ENCODE measurements at places on chromosomes 12 and 14.
A peak's percentile ranks its signal among the peaks of the same experiment; 100 is the strongest.

DNA sequence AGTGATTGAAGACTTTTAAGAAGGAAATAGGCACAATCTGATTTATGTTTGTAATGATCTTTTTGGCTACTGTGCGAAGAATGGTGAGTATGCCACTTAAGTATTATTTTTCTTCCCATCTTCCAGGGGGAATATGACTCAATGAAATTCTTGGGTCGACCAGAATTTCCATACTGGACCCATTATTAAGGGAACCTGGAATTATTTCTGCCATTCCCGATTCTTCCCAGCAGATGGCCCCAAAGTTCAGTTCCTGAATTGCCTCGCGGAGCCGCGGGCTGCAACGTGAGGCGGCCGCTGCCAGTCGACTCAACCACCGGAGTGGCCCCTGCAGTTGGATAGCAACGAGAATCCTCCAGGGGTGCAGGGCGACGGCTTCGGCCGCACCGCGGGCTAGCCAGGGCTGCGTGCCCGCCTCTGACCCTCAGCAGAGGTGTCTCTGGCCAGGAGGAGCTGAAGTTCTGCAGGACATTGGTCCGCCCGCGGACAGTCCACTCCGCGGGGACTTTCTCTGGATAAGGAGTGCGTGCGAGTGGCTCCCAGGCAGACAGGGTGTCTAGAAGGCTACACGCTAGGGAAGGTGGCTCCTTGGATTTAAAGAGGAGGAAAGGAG, 628 bp upstream of the TSHR start:
- DNase-seq, result peak; percentile 62

- DNase-seq, result no peak
Measured at GRCh38 chr12:121949648-121950397, 31.4 kb downstream of the CFAP251 start.

- DNase-seq, result no peak
Measured at GRCh38 chr14:76666746-76667145, 94.5 kb upstream of the VASH1 start.

- DNase-seq, result no peak
Measured at GRCh38 chr12:109870648-109871047, 9.7 kb downstream of the GLTP start.

- DNase-seq, result no peak
Measured at GRCh38 chr14:67999705-68000384, 180.3 kb downstream of the RAD51B start.

- no peak for DNase-seq
Measured at GRCh38 chr12:45232756-45233372, 17.0 kb downstream of the ANO6 start.

DNA sequence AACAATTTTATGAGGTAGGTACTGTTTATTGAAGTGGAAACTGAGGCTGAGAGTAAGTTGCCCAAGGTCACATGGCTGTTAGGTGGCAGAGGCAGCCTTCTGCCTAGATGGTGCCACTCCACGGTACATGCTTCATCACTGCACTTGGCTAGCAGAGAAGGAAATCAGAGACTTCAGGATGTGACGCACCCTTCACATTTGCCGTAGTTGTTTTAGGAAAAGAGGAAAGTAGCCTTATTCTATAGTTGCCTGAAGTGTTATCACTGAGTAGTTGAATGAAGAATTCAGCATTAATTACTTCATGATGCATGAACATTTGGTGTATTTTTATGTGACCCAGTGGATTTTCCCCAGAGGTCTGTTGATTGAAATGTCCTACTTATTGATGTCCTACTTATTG, 55.7 kb downstream of the ERC1 start:
- DNase-seq, result no peak

- DNase-seq, result no peak
Measured at GRCh38 chr14:54440037-54440436, 1.1 kb downstream of the CNIH1 start.

GRCh38 chr14:51680031-51680430, 28.3 kb downstream of the FRMD6 start:
- DNase-seq, result no peak

DNA sequence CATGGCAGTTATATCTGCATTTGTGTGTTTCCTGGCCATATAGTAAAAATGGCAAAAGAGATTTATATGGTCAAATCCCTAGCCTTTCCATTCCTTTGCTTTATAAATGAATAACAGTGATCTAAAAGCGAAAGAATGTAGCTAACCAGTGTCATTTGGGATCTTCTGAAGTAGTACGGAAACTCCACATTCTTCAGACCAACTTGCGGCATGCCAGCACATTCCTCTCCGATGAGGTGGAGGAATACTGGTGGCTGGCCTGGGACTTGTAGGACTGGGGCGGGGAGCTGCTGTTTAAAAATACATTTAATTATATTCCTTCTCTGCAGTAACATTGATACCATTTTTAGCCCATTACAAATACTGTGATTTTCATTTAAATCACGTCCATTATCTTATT, 85.3 kb downstream of the SAMD4A start:
- no peak for DNase-seq

DNA sequence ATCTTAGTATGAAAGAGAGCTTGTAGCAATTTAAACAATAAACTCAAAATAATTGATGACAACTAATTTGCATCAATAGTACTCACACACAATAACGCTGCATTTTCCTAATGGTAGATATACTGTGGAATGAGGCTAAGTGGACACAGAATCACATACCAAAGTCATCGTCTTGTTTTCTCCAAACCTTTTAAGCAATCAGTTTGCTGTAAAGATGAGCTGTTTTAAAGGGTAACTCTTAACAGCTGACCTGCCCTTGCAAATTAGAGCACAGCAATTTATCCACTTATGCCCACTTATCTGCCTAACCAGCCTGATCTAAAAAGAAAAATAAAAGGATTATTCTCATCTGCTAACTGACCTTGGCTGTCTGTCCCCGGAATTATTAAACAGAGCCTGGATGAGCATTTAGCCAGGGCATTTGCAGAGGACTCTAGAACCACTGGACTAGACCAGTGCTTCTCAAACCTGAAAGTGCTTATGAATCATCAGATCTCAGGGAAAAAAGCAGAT, 174.3 kb upstream of the BCL2L14 start:
- DNase-seq, result no peak
